Stimulated activated CD8-positive, alpha-beta memory T cell treated with anti-CD3 and anti-CD28 coated beads, Interleukin-7, amount 100 ng/mL, for 24 hours (primary cell): ENCODE measurements at places on chromosomes 16 and 17.

GRCh38 chr17:51709694-51710633 lies 448.6 kb downstream of the CA10 start:
- no peak for DNase-seq

DNA sequence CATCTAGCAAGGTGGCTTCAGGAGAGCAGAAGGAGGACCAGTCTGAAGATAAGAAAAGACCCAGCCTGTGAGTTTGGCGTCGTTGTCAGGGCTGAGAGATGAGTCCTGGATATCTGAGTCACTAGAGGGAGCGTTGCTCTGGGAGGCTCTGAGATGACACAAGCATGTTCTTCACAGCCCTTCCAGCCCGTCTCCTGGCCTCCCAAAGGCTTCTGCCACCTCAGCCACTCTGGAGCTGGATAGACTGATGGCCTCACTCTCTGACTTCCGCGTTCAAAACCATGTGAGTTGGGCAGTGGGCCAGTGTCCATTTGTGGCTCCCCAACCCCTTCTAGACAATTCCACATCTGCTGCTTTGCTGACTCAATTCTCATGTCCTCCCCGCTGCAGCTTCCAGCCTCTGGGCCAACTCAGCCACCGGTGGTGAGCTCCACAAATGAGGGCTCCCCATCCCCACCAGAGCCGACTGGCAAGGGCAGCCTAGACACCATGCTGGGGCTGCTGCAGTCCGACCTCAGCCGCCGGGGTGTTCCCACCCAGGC lies 2.3 kb downstream of the TGFB1I1 start:
- DNase-seq: no peak

DNA sequence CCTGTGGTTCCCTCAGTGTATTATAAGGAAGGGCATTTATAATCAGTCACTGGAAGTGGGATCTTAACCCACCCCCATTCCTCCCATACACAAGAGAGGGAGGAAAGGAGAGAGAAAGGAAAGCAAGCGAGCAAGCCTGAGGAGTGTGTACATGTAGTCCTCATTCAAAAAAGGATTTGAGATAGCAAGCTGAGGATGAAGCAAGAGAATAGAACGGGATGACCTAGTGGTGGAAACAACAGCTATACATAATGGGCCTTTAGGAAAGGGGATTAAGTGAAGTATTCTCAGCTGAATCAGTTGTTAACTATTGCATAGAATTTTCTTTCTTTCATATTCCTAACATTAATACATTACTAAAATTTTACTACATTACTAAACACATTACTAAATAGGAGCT lies 281.4 kb downstream of the ZFHX3 start:
- DNase-seq: no peak

DNA sequence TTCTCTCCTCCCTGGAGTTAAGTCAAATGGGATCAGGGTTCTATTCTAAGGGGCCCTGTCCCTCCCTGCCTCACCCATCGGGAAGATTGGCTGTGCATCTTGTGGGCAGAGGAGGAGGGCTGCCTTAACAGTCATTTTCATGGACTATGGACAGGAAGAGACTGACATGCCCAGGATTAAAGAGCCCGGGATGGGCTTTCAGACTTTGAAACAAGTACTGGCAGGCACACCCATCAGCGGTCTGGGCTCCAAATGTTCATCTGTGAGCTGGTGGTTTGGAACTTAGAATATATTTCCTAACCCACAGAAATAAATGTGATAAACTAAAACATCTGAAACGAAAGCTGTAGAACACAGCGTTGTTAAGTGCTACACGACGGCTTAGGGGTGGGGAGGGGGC lies 6.5 kb downstream of the SLC6A4 start:
- no peak for DNase-seq

- DNase-seq: no peak
Observed at GRCh38 chr17:17528696-17529652, 32.8 kb upstream of the RASD1 start.

DNA sequence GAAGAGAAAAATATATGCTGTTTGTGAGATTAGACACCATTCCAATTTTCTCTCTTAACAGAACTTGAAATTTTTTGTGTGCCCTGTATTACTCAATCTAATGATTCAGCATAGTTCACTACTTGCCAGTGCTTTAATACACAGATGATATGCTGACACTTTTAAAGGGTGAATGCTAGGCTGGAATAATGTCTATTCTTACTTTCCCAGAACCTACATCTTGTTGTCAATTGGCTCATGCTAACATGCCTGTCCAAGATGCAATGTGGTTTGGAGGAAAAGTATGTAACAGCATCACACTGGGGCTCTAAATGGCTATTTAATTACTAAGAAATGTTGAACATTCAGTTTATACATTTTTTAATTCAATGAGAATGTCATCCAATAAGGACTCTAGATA lies 7.6 kb upstream of the MAP2K6 start:
- DNase-seq: no peak

GRCh38 chr17:8151641-8152111 lies 528 bp downstream of the PER1 start:
- no peak for DNase-seq

DNA sequence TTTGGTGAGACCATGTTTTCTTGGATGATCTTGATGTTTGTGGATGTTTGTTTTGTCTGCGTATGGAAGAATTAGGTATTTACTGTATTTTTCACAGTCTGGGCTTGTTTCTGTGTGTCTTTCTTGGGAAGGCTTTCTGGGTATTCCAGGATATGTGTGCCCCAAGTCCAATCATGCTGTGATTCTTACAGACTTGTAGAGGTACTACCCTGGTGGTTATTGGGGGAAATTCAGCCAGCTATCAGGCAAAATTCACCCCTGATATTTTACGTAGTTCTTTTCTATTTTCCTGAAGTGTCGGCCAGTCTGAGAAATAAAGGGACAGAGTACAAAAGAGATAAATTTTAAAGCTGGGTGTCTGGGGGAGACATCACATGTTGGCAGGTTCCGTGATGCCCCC lies 33.4 kb upstream of the ARL4D start:
- DNase-seq: no peak

DNA sequence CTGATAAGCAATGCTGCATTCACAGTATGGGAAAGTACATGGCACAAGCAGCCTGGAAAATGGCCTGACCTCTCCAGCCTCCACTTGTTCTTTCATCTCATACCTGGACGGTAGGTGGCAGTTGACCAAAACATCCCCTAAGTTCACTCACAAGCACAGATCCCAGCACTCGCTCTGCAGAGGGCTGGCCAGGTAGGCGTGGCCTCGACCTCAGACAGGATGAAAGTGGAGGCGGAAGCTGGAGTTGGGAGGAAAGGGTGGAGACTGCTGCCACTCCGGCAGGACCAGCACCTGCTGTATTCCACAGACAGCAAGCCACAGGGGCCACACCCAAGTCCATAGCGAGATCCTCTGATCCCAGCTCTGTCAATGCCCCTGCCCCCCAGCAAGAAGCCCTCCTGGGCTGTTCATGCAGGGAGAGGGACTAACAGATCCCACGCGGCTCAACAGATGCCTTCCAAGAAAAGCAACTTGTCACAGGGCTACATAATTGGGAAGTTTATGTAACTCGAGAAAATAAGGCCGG lies 31.3 kb downstream of the ZCCHC14 start:
- DNase-seq: no peak

GRCh38 chr16:88854306-88855111 lies 2.2 kb downstream of the GALNS start:
- DNase-seq: no peak

GRCh38 chr17:38444151-38444550 lies 15.9 kb downstream of the ARHGAP23 start:
- peak; percentile 22 for DNase-seq

DNA sequence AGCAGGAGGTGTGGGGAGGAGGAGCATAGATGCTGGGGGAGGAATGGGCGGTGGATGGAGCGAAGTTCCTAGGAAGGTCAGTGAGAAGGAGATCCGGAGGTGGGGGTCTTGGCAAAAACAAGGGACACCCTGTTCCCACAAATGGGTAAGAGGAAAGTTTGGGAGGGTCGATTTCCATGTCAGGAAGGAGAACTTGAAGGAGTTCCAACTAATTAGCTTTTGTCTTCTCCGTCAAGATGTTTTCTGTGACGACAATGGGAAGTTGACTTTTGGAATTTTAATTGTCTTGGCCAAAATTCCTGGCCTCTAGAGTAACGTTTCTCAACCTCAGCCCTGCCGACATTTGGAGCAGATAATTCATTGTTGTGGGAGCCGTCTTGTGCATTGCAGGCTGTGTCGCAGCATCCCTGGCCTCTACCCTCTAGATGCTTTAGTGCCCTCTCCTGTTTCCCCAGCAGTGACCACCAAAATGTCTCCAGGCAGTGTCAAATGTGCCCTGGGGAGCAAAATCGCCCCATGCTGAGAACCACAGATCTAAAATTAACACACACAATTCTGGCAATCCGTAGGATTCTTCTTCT lies 97.1 kb downstream of the PITPNC1 start:
- DNase-seq: no peak

DNA sequence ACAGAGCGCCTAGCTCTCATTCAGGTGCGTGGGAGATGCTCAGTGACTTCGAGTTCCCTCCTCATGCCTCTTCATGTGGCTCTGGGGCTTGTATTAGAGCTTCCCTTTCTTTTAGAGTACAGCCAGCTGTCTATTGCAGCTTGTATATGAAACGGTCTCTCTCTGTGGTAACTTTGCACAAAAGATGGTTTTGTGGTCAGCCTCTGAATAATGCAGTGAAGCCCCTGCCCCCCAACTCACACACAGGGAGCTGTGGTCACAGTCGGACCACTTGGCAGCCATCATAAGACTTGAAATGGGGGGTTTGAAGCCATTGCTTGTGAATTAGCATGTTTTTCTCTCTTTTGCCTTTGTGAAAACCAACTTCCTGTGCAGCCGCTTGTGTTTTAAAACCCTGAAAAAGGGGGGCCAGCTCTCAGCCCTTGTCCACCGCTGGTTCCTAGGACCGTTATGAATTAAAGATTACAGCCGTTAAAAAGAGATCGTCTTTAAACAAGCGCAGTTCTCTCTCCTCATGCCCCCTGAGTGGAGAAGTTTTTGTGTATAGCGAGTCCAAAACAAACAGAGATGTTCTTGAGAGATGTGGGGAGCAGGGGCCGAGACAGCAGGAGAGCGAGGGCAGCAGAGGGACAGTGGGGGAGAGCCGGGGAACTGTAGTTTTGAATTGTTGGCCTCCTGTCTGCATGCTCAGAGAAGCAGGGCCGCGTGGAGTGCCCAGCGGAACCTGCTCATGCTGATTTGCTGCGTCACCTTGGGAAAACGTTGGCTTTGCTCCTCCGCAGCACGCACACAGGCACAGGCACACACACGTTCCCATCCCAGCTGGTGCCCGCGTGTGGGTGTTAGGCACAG lies 199.0 kb downstream of the MSI2 start:
- no peak for DNase-seq

- DNase-seq: no peak
Observed at GRCh38 chr16:12387786-12388185, 411.3 kb downstream of the SNX29 start.

DNA sequence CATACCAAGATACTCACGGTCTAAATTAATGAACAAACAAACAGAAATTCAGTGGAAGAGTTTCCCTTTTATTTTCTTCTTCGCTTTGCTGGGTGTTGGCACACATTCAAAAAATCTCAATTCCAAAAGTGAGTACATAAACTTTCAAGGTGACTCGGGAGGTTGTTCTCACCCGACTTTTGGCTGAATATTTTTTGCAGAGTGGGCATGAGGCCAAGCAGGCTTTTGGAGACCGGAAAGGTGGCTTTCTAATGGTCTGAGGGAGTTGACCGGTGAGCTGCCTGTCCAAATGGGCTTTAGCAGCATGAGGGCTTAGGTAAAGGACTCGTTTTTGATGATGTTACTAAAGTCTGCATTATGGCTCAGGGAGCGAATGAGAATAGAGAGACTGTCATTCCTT lies 318.7 kb downstream of the CPPED1 start:
- DNase-seq: no peak

DNA sequence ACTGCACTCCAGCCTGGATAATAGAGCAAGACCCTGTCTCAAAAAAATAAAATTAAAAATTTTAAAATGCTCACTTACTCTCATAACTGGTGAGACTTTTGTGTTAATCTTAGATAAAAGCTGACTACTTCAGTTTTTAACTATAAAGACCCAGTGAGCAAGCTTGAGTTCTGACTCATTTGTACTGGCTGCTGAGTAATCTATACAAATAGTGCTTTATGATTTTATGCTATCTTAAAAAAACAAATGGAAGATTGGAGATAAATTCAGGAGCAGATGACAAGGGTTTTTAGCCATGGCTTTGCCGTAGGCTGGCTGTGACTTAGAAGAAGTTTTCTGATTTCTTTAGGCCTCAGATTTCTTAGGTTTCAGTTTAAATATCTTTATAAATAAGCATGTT lies 30.5 kb downstream of the SNTB2 start:
- DNase-seq: no peak

DNA sequence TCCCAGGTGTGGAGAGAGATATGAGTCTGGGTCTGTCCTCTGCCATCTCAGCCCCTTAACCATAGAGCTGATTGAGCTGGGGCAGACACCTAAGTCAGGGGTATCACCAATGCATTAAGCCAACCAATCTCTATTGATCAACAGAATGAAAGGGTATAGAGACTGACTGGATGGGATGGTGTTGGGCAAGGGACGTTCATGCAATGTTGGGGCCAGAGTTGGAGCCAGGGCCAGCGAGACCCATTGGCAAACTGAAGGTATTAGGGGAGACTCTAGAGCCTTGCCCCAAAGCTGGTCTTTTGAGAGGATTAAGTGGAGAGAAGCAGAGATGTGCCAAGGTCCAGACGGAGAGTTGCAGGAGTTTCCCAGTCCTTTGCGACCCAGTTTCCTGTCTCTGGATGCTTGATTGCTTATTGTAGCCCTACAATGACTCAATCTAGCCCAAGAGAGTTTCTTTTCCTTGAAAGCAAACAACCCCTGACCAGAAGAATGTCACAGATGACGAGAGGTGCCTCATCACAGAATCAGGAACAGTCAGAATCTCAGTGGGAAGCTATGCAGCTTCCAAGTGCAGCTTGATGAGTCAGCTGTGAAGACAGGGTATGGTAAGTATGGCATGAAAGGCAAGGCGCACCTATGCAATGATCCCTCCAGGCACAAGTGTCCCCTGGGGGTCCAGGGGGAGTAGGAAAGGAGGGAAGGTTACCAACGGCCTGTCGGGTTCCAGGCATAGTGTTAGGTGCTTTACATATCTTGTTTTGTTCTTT lies 137.2 kb downstream of the UTP18 start:
- no peak for DNase-seq

DNA sequence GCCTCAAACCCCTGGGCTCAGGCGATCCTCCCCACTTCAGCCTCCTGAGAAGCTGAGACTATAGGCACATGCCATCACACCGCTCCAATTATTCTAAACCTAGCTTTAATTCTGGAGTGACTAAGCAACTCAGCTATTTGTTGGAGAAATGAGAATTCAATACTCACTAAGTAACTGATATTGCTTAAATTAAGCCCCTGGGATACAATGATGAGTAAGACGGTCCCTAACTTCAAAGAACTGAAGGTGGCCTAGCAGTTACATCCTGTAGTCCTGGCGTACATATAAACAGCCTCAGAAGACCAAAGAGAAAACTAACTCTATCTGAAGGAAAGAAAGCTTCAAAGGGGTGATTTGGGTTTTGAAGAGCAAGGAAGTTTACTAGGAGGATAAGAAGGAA lies 25.0 kb downstream of the XPO6 start:
- DNase-seq: no peak
